ENCODE measurements at places on chromosomes 3 and 15. TPM values are rescaled to one million over a fixed set of nuclear protein-coding genes. Genes with fewer than 3 reads are reported as not detected.

Gene OGG1
- 23.3 TPM for polyA plus RNA-seq

Gene TMEM108
- polyA plus RNA-seq = 19.8 TPM

DNA sequence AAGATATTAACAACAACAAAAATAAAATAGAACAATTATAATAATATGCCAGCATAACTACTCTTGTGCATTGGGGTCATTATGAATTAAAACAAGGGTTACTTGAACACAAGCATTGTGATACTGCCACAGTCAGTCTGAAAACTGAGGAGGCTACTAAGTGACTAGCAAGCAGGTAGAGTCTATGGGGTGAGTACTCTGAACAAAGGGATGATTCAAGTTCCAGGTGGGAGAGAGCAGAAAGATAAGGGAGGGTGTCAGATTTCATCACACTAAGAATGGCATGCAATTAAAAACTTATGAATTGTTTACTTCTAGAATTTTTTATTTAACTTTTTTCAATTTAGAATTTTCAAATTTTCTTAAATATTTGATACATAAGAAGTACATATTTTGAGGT is 754.4 kb upstream of the GOLIM4 start:
- no peak for DNase-seq

- DNase-seq = no peak
Observed at GRCh38 chr3:69144631-69145245, 22.3 kb upstream of the LMOD3 start.

GRCh38 chr3:186886202-186886981 is 43.9 kb downstream of the ADIPOQ start:
- DNase-seq = no peak

DNA sequence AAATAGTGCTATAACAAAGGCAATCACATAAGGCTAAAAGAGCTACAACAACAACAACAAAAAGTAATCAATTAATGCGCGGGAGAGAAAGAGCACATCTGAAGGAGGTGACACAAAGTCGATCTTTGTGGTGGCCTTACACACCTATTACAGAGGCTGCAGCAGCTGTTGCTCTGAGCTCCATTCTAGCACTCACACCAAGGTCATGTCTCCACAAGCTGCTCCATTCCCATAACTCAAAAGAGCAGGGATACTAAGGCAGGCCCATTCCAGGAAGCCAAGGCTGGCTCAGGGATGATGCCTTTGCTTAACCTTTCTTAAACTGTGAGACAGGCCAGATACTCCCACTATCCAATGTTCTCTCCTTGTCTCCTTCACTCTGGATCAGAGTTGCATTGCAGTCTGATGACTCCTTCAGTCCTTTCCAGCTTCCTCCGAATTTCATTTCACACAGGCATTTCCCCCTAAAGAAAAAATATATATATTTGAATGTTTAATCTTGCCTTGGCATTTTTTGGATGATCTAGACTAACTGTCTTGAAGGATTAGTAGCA is 52.7 kb downstream of the SNTN start:
- no peak for DNase-seq

DNA sequence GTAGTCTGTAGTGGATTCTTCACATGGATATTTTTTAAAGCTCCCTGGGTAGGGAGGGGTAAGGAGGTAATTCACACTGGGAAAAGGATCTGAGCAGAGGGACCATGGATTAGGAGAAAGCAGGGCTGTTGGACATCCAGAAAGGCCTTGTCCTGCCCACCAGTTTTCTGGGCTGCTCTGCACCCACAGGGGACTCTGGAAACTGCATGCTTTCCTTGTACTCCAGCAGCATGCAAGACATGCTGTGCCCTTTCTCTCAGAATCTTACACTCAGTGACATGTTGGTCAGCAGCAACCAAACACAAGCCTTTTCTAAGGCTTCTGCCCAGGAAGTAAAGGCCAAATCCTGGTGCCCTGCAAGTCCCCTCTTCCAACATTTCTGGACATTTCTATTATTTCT is 2.5 kb upstream of the FBN1 start:
- DNase-seq = no peak

GRCh38 chr3:160012108-160012507 is 23.5 kb downstream of the IL12A start:
- no peak for DNase-seq

DNA sequence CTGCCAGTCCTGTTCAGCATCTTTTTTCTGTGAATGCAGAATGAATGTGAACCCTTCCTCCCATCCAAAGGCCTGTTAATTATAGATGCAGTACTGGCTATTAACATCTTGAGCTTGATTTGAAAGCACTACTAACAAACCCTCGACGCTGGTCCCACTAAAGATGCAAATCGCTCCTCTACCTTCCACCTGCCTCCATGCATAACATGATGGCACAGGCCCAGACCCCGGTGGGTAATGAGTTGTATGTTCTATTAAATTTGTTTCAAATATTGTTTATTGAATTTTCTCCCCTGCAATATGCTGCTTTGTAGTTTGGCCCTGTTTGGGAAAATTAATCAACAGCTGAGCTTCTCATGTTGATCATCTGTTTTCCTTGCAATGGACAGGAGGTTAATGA is 69.3 kb downstream of the RAB11A start:
- DNase-seq = no peak

DNA sequence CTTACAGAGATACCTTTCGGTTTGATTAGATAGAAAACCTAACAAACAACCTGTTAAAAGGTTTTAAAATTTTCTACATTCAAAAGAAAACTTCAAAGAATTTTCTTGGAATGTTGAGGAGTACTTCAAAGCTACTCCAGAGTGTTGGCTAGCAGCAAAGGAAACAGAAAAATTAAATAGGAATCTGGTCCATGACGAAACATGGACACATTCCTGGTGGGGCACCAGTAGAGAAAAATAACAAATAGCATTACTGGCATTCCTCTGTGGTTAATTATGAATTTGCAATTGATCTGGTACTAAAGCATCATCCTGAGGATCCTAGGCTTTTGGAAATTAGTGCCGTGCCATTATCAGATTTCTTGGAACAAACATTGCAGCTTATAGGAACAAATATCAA is 59.5 kb upstream of the DPPA4 start:
- no peak for DNase-seq

DNA sequence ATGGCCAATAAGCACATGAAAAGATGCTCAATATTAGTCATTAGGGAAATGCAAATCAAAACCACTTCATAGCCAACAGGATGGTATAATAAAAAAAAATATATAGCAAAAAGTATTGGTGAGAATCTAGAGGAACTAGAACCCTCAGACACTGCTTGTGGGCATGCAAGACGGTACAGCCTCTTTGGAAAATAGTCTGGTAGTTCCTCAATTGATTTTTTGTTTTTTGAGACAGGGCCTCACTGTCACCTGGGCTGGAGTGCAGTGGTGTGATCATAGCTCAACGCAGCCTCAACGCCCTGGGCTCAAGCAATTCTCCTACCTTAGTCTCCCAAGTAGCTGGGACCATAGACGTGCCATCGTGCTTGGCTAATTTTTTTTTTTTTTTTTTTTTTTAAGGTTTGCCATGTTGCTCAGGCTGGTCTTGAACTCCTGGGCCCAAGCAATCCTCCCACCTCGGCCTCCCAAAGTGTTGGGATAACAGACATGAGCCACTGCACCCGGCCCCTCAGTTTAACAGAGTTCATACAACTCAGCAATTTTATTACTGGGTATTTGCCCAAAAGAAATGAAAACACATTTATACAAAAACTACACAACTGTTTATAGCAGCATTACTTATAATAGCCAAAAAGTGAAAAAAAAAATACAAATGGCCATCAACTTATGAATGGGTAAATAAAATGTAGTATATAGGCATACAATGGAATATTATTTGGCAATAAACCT is 5.1 kb downstream of the PRC1 start:
- no peak for DNase-seq
